IMR-90 (cell line): ENCODE measurements at places on chromosomes 5 and 9.

DNA sequence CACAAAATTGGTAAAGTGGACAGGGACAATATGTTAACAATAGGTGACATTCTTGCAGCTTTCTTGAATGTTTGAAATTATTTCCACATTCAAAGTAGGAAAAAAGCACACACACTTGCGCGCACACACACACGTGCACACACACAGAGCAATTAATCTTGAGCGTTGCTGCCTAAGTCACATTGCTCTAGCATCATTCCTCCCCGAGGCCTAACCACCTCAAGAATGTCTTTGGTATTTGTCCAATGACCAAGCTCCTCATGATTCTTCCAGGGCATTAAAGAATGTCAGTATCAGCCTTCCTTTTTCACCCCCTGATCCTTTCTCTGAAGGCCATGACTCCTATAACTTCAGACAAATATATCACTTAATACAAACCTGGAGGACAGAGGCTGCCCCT is 198.1 kb downstream of the NPR3 start:
- peak; percentile 63 for DNase-seq

- peak; percentile 29 for DNase-seq
Observed at GRCh38 chr5:62457071-62457470, 44.5 kb downstream of the IPO11 start.

- DNase-seq, result peak; percentile 82
Observed at GRCh38 chr5:53027913-53028312, 38.8 kb downstream of the ITGA2 start.

GRCh38 chr9:12853051-12853450 is 78.2 kb downstream of the LURAP1L start:
- DNase-seq, result peak; percentile 26

DNA sequence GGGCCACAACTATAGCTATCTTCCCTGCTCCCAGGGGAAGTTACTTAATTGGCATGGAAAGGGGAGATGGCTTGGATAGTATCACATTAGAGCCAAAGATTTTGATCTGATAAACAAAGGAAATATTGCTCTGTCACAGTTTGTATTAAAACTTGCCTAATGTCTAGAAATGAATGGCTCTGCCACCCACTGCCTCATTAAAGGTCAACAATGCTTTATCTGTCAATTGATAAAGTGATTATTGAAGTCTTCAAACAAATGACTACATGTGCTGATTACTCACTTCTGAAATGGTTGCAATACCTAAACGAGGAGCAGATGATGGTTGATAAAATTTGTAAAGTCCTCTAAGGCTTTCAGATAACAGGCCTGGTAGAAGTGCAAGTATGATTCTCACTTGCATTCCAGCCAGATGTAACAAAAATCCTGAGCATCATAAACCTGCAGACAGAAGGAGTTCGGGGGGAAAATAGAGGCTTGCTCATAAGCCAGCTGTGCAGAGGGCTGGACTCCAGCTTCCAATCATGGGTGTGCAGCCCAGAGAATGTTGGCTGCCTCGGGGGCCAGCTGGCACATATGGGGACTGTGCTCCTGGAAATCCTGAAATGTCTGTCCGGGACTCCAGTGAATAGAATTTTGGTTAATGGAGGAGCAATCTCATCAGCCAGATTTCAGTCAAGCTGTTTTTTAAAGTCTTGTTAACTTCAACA is 200.5 kb upstream of the SLC27A6 start:
- no peak for DNase-seq

- DNase-seq, result peak; percentile 57
Observed at GRCh38 chr9:123036893-123037545, 3.6 kb downstream of the GPR21 start.

DNA sequence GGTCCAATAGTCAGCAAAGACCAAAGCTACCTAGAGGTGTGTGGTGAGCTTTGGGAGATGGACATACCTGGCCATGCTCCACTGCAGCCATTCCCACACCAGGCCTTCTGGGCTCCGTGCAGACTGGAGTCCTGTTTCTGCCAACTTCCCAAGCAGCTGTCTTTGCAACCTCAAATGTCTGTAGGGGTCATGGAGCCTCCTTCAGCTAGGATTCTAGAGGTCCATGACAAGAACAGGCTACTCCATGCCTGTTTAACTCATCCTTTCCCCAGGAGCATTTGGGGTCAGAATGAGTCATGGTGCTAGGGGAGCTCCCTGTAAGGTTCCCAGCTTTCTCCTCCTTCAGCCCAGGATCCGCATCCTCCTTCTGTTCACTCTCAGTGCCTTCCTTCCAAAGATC is 17.1 kb downstream of the VPS13A start:
- DNase-seq, result peak; percentile 37

DNA sequence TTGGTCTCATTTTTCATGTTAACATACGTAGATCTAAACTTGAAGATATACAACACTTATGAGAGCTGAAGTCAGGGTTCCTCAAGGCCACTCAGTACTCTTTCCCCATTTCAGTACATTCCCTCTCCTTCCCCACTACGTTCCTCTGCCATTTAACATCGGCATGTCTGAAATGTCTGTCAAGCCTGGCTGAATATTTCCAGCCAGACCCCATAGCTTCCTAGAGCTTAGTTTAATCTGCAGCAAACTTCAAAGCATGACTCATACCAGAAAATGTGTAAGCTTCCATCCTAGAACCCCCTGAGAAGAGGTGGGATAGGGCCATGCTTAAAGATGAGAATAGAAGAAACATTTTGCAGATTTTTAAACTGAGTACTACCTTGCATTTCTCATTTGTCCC is 6.2 kb downstream of the GZMA start:
- DNase-seq, result no peak

- DNase-seq, result no peak
Observed at GRCh38 chr5:82513738-82514137, 235.6 kb upstream of the RPS23 start.

- peak; percentile 50 for DNase-seq
Observed at GRCh38 chr9:71793386-71794105, 25.2 kb upstream of the CEMIP2 start.

DNA sequence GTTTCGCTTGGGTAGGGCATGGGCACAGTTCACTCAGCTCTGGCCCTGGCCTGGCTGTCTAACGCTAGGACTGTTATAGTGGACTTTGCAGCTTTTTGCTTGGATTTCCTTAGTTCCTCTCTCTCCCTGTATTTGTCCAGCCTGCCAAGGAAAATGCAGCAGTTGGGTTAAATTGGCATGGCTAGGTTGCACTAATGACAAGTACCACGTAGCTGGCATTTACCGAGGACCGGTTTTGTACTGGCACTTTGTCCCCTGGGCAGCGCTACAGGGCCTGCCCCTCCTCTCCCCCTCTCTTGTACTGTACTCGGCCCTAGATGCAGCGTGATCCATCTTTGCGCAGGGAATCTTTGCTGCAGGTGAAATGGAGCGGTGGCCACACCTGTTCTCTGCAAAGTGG is 2.4 kb downstream of the WDR5 start:
- DNase-seq, result no peak

DNA sequence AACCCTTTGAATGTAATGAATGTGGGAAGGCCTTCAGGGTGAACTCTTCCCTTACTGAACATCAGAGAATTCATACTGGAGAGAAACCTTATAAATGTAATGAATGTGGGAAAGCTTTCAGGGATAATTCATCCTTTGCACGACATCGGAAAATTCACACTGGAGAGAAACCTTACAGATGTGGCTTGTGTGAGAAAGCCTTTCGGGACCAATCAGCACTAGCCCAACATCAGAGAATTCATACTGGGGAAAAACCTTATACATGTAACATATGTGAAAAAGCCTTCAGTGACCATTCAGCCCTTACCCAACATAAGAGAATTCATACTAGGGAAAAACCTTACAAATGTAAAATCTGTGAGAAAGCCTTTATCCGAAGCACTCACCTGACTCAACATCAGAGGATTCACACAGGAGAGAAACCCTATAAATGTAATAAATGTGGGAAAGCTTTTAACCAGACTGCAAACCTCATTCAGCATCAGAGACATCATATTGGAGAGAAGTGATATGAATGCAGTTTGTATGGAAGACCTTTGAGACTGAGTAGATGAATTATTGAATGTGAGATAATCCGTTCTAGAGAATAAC is 24.6 kb downstream of the ZNF454 start:
- DNase-seq, result no peak

DNA sequence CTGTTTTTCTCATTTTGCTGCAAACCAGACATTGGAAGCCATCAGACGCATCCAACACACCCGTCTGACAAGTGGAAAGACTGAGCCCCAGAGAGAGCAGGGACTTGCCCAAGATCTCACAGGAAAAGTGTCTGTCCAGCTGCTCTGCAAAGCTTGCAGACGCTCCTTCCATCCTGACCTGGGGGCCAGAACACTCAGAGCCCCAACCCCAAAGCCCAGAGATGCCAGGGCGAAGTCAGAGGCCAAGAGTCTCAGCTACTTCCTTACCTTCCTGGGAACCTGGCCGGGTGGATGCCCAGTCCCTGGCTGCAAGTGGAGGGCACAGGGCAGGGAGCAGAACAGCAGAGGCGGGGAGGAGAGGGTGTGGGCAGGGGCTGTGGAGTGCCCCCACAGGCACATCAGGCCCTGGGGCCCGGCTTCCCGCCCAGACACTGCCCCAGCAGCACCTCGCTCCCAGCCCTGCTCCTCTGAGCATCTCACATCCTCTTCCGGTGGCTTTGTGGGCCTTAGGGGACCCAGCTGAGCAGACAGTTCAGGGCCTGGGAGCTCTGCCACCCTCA is 9.7 kb upstream of the RALGDS start:
- no peak for DNase-seq

GRCh38 chr5:95718203-95718602 is 12.9 kb upstream of the RHOBTB3 start:
- DNase-seq, result no peak

DNA sequence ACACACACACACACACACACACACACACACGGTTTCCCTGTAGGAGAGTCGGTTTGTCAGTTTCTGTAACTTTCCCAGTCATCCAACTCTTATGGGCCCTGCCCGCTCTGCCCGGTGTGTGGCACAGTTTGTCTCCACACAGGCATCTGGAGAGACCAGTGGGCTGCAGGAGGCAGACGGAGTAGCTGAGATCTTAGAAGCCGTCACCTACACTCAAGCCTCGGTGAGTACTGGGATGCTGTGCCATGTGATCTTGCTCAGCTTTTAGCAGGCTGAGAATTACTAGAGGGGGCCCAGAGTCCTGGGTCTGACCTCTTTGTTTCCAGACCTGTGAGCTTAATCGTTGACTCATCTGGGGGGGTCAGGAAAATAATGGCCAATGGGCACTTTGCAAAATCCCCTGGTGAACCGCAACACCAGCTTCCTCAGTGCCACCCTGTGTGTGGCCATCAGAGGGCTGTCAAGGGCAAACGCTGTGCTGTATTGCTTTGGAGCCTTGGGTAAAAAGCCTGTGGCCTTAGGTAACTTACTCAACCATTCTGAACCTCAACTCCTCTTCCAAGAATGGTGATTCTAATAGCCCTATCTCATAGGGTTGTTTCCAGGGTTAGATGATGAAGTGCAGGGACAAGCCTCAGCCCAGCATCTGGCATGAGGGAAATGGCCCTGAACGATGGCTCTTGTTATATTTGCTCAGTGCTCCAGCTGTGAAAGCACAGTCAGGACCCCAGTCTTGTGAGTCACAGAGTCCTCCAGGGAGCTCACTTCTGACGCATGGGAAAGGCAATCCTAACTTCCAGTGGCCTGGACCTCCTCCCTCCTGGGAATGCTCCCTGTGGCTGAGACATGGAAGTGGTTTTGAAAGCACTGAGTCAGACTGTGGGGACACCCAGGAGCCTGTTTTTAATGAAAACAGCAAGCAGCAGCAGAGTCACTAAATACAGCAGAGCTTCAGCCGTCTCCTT is 45.6 kb downstream of the COL15A1 start:
- peak; percentile 100 for DNase-seq

GRCh38 chr5:7894860-7895259 is 25.9 kb downstream of the MTRR start:
- no peak for DNase-seq

DNA sequence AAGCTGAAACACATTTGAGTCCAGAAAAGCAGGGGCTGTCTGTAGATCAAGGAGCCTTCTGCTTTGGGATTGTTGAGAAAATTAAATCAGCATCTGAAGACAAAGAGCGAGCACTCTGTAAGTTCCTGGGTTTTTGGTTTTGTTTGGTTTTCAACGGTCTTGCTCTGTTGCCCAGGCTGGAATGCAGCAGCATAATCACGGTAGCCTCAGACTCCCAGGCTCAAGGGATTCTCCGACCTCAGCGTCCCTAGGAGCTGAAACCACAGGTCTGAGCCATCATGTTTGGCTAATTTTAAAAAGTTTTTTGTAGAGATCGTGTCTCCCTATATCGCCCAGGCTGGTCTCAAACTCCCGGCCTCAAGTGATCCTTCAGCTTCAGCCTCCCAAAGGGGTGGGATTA is 266.5 kb upstream of the ADAMTS16 start:
- DNase-seq, result no peak

DNA sequence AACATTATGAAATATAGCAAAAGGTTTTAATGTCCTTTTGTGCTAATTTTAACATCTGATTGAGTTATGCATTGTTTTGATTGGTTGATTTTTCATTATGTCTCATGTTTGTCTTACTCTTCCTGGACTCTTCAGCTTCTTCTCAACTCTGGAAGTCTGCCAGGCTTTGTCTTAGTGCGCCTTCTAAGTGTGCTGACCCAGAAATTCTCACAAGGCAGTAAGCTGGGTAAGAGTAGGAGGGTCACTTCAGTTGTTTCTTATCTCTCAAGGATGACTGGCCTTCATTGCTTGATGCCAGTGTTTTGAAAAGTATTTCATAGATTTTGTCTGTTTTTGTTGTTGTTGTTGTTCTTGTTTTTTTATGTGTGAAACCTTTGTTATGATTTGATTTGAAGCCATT is 59.2 kb downstream of the RIC1 start:
- DNase-seq, result peak; percentile 31

DNA sequence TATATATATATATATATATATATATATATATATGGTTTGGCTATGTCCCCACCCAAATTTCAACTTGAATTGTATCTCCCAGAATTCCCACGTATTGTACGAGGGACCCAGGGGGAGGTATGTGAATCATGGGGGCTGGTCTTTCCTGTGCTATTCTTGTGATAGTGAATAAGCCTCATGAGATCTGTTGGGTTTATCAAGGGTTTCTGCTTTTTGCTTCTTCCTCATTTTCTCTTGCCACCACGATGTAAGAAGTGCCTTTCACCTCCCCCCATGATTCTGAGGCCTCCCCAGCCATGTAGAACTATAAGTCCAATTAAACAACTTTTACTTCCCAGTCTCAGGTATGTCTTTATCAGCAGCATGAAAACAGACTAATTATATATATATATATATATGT is 52.3 kb upstream of the ADAMTS2 start:
- no peak for DNase-seq

DNA sequence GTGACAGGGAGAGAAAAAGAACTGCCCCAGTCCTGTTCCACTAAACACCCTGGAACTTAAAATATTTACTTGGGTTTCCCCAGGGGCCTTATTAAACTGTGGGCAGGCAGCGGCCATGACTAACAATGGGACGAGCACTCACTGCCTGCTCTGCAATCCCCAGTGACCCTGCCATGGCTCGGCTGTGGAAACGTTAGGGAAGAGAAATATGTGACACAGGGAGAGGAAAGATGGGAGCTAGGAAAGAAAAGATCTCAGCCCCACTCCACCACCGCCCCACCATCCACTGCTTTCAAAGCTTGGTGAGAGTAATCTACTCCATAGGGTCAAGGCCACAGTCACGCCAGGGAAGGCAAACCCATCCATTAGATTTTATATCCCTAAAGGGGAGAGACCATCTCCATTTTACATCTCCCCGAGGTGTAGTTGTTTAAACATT is 117.6 kb downstream of the EFNA5 start:
- peak; percentile 15 for DNase-seq
